ENCODE measurements at places on chromosomes 11 and 22.

DNA sequence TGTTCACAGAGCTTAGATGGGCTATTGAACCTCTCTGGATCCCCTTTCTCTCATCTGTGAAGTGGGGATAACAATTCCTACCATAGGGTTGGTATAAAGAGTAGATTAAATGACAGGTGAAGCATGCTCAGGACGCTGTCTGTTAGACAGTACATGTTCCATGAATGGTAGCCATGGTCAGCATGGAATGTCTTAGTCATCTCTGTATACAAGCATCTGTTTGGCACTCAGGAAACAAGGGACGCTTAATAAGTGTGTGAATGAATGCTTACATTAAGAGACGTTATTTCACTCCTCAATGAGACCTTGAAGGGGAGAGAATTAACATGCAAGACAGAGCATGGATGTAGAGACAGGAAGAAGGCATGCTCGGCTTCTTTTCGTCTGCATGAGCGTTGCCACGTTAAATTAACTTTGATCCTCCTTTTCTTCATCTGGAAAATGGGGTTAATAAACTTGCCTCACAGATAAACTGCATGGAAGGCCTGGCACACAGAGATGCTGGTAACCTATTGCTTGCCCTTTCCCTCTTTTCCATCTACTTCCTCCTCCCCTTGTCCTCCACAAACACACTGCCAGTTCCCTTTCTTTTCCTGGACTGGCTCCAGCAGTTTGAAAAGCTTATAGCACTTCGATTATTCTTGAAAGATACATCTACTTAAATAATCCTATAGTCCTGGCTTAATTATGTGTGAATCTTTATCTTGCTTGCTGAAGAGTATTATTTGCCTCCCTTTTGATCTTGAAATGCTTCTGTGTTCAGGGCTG is 267.2 kb upstream of the MTNR1B start:
- no peak for DNase-seq

- no peak for DNase-seq
Measured at GRCh38 chr11:84061726-84062125, 775.6 kb upstream of the CCDC90B start.

DNA sequence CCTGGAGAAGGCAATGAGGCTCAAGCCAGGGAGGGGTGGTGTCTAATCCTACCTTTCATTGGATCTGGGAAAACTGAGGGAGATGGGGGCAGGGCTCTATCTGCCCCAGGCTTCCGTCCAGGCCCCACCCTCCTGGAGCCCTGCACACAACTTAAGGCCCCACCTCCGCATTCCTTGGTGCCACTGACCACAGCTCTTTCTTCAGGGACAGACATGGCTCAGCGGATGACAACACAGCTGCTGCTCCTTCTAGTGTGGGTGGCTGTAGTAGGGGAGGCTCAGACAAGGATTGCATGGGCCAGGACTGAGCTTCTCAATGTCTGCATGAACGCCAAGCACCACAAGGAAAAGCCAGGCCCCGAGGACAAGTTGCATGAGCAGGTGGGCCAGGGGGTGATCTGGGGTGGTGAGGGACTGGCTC is at the start of gene FOLR1:
TSS of gene FOLR1 (plus strand) at position 180 of the 421 bp plus-strand sequence. CDS start at position 214, 34 bp downstream.
- no peak for DNase-seq

- no peak for DNase-seq
Measured at GRCh38 chr11:132982772-132983640, 549.3 kb downstream of the OPCML start.

DNA sequence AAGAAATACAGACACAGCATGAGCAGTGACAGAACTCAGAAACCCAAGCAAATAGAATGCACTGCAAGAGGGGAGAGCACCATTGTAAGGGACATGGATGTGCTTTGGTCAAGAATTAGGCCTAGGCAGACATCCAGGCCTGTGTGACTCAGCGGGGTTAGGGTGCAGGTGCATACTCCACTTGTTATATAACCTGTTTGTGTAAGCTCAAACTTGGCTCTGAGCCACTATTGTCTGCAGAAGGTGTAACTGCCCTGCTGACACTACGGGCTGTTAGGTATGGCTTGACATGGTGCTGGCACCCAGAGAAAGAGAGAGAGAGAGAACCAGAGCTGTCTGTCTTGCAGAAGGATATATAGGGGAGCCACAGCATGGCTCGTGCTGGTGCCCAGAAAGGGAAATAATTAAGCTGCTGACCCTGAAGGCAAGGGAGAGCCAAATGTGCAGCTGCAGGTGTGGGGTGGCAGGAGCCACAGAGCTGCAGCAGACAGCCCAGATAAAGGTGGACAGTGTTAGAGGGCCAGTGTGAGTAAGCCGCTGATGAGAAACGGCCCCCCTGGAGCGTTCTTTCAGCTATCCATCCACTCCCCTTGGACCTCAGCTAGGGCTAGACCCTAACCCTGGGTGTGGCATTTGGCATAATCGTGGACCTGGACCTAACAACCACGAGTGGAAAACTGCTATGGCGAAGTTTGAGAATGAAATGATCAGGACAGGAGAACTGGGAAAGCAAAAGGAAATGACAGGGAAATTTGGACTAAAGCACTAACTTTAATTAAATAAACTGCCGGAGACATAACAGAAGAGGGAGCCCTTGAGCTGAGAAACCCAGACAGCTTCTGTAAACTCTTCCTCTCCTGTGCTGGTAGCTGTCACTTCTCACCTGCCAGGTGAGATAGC is 253.0 kb upstream of the CCDC179 start:
- peak; percentile 44 for DNase-seq

- DNase-seq: no peak
Measured at GRCh38 chr11:79963856-79964645, 523.2 kb upstream of the TENM4 start.

GRCh38 chr11:119584193-119585042 is 144.6 kb downstream of the NECTIN1 start:
- DNase-seq: peak; percentile 80

GRCh38 chr11:111982541-111983186 is 42.5 kb upstream of the DLAT start:
- no peak for DNase-seq

- peak; percentile 91 for DNase-seq
Measured at GRCh38 chr11:77287615-77288273, 13.7 kb downstream of the GDPD4 start.

DNA sequence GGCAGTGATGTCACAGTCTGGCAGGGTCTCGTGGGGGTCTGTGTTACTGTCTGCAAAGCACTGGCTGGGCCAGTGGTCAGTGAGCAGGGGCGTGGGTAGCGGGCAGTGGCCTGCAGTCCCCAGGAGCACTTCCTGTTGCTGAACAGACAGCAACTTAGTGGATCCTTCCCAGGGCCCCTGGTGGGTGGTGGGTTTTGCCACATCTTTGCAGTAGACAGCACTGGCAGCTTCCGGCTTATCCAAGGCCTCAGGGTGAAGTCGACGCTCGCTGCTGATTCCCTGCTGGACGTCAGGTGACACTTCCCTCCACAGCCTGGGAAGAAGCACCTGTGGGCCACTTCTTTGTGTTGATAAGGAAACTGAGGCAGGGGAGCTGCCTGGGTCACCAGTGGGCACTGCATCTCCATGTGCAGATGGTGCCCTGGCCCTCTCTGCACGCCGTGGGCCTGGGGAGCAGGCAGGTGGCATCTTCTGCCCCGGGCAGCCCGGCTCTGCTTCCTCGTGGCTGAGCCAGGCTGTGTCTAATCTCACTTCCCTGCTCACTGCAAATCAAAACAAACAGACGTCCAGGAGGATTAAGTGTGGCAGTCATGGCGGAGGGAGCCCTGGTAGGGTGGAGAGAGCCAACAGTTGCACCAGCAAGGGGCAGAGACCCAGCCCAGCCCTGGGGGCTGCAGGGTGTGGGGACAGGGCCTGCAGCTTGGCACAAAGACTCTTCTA is 79.8 kb downstream of the KCNQ1 start:
- no peak for DNase-seq

GRCh38 chr11:26830757-26831156 is 108.9 kb upstream of the SLC5A12 start:
- DNase-seq: peak; percentile 30

DNA sequence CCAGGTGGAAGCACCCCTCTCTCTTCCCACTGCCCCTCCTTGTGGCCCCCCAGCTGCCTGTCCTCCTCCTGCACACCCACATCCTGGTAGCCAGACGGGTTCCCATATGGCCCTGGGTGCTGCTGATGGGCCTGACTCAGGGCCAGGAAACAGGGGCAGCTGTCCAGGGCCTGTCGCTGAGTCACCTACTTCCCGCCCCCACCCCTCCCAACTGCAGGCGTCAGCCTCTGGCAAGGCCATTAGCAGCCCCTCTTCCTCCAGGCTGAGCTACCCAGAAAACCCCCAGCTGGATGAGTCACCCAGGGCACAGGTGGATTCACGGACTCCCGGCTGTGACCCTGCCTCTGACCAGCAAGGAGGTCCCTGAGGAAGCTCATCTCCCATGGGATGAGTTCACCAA is 6.9 kb upstream of the GAL start:
- peak; percentile 55 for DNase-seq
